ENCODE measurements at places on chromosomes 4 and X.
A peak's percentile ranks its signal among the peaks of the same experiment; 100 is the strongest.

GRCh38 chr4:86122404-86122803, 237.4 kb downstream of the MAPK10 start:
- DNase-seq = no peak

GRCh38 chr4:182644683-182645050, 272.5 kb downstream of the DCTD start:
- DNase-seq = no peak

GRCh38 chr4:122562449-122562848, 58.4 kb downstream of the IL21 start:
- DNase-seq = no peak

DNA sequence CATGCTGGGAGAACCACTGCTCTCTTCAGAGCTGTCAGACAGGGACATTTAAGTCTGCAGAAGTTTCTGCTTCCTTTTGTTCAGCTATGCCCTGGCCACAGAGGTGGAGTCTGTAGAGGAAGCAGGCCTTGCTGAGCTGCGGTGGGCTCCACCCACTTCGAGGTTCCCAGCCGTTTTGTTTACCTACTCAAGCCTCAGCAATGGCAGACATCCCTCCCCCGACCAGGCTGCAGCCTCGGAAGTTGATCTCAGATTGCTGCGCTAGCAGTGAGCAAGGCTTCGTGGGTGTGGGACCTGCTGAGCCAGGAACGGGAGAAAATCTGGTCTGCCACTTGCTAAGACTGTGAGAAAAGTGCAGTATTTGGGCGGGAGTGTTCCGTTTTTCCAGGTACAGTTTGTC, 118.9 kb downstream of the SLC10A6 start:
- DNase-seq = no peak

- DNase-seq = no peak
These were observed 23.2 kb downstream of the TMSB4X start for GRCh38 chrX:12997906-12998687.

DNA sequence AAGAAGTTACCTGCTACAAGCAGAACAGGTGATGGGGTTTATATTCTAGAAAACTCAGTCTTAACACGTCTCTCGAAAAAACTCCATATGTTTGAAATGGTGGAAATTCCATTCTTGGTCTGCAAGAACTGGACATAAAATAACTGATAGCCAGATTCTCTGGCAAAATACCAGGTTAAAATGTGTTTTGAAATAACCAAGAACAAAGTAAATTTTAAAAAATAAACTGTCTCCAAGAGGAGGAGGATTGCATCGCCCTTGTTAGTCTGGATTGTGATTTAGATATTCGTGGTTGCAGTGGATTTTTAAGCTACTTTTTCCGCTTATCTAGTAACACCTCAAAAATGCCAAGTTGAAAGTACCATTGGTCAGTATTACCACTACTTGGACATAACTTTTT, 40.8 kb downstream of the CENPU start:
- DNase-seq = no peak

DNA sequence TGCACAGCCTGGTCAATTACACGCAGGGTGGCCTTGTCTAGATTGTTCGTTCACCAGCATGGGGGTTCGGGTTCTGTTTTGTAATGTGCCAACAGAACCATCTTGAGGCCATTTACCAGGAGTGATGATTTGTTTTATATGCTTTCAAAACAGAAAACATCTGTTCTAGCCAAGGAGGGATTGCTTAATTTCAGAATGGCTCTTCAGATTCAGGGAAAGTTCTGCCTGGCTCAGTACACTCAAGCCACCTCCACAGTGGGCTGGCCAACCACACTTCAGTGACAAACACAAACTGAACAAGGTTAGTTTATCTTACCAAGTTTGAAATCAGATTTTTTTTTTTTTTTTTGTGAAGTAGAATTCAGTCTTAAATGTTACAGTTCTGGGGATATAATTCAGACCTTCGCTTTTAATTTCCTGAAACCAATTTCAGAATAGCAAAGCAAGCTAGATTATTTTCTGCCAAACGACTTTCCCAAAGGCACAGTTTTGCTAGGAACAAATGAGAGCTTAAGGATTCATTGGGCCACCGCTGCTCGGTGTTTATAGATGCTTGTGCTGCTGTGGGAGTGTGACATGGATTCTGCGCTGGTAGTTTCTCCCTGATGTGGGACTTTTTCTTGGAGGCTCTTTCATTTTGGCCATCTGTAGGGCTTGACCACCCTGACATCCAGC, 23.4 kb downstream of the SMS start:
- peak; percentile 10 for DNase-seq

DNA sequence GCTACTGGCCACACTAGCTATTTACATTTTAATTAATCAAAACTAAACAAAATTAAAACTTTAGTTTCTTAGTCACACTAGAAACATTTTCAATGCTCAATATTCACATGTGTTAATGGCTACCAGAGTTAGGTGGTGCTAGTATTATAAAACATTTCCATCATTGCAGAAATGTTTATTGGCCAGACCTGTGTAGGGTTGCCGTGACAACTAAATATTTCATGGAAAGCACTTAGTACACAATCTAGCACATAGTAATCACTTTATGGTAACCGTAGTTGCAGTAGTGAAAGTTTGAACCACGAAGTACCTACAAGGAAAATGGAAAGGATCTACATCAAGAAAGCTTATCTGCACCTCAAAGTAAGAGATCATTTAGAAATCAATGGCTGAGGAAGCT, 95.9 kb downstream of the HS6ST2 start:
- no peak for DNase-seq

GRCh38 chr4:103443324-103443723, 245.2 kb upstream of the CENPE start:
- no peak for DNase-seq

DNA sequence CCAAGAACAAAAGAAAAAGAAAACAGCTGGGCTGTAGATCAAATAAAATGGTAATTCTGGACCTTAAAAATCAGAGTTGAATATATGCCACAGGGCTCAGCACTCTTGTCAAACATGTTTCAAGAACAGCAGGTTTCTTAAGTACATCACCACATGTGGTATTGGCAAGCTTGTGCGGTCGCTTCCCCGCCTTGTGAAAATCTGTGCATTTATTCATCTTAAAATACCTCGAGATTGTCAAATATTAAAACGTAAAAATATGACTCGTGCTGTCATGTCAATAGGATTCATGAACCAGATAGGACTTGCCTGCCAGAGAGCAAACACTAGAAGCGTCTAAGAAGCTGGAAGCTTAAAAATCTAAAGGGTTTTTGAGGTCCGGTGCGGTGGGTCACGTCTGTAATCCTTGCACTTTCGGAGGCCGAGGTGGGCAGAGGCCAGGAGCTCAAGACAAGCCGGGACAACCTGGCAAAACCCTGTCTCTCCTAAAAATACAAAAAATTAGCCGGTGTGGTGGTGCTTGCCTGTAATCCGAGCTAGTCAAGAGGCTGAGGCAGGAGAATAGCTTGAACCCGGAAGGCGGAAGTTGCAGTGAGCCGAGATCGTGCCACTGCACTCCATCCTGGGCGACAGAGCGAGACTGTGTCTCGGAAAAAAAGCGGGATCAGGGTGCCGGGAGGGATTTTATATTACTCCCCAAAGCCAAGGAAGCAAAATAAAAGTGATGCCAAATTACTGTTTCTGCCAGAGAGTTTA, 40.2 kb upstream of the TMEM154 start:
- DNase-seq = no peak

DNA sequence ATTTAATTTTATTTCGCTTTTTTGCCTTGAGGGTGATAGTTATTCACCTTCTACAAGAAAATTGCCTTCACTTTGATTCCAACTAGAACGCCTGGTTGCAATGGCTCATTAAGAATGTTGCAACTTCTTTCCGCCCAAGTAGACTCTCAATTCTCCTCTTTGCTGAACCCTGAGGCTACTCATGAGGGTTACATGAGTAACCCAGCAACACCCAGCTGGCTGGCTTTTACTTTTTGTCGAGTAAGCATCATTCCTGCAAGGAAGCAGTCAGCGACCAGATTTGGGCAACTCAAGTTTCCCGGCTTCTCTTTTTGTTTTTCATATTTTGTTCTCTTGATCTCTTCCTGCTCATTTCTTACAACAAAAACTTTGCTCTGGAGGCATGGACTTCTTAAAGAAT, 495.4 kb downstream of the PACRGL start:
- DNase-seq = no peak

- no peak for DNase-seq
These were observed 45.0 kb downstream of the RTL9 start for GRCh38 chrX:110403441-110404238.

DNA sequence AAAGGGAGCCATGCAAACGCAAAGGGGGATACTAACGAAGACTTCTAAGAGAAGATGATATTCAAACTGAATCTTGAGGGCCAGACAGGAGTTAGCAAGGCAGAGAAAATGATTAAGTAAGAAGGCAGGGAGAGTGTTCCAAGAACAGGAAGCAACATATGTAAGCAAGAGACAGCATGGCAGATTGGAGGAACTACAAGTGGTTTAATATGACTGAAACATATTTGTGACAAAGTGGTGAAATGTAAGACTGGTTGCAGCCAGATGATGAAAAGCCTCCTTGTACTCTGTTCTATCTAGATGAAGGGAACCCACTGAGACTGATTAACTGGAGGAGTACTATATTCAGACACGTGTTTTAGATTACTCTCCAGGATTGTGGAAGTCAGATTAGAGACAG, 116.6 kb upstream of the DIAPH2 start:
- DNase-seq = peak; percentile 1

- no peak for DNase-seq
These were observed 3.1 kb downstream of the JADE1 start for GRCh38 chr4:128812442-128813235.

DNA sequence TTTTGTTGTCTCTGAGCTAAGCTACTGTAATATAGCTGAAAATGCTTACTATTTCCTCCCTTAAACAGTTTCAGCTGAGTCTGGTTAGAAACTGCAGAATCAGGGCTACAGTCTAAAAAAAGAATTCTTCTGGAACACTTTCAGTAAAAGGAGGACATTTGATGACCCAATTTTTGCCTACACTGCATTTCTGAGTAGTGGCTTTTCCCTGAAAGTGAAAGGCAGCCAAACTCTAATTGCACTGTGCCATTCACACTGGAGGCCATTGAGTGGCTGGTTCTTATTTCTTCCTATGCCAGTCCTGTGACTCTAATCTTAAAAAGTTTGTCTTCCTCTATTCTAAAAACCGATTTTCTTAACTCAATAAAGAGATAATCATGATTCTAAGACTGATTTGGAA, 526.0 kb downstream of the CFAP47 start:
- no peak for DNase-seq

- DNase-seq = no peak
These were observed 206.5 kb upstream of the STK26 start for GRCh38 chrX:131816551-131817136.

DNA sequence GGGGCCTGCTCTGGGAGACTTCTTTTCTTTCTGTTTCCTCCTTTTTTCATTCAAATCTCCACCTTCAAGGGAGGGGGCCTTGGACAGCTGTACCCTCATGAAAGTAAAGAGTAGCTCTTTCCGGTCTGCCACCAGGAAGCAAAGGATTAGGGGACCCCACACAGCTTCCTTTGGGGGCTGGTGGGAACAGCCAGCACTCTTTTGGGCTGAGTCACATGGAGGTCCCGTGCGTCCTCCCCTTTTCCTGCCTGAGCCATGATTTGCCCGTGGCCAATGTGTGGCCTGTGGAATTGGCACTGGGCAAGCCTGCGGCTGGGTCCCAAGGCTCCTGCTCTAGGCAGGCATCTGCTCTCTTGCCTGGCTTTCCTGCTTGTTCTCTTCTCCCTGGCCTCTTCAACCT, 65.5 kb downstream of the FHDC1 start:
- no peak for DNase-seq

DNA sequence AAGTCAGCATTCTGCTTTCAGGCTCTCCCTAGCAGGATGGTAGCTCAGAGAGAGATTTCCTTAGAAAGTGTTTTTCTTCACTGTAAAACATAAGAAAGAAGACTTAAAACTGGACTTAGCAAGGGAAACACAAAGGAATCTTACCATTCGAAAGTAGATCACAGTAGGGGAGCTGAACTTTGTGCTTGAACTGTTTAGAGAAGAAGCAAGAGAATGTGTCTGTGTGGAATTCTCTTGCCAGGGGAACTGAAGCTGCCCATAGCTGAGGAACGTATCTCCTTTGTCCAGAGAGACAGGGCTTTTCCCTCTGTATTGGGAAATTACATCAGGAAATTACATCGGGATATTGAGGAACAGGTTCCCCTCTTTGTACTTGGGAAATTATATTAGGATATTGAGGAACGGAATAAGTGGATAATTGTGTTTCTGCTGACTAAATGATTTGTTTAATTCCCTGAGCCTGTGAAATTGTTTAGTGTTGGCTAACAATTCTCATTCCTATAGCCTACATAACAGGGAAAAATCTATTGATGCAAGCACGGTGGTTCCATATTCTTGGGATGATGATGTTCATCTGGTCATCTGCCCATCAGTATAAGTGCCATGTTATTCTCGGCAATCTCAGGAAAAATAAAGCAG, 21.2 kb downstream of the SRD5A3 start:
- DNase-seq = no peak

DNA sequence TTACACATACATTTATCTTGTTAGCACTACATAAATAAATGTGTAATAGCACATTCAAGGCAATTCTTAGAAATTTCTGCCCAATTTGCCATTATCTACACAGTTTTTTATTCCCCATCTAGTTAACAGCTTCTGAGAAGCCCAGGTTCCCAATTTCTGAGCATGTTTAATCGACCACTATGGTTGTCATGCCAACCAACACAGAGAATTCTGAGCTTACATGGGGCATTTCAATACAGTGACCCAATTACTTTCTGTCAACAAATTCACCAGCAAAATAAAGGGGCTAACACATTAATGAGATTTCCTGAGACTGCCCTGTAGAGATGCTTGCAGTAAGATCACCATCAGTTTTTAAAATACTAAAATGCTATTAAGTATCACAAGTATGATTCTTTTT, 22.0 kb downstream of the GPM6A start:
- DNase-seq = no peak

DNA sequence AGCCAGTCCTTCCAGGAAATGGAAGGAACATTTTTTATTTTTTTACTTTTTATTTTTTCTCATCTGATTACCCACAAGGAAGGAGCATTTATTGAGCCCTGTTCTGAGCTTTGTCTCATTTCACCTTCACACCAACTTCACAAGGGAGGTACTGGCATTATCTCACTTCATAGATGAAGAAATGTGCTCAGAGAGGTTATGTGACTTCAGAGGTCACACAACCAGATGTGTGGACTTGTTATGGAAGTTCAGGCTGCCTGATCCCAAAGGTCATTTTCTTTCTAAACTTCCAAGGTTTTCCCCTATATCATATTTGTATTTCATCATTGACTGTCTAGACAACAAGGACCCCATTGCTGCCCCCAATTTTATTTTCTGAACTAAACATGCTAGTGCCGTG, 160.3 kb downstream of the DCLK2 start:
- no peak for DNase-seq

DNA sequence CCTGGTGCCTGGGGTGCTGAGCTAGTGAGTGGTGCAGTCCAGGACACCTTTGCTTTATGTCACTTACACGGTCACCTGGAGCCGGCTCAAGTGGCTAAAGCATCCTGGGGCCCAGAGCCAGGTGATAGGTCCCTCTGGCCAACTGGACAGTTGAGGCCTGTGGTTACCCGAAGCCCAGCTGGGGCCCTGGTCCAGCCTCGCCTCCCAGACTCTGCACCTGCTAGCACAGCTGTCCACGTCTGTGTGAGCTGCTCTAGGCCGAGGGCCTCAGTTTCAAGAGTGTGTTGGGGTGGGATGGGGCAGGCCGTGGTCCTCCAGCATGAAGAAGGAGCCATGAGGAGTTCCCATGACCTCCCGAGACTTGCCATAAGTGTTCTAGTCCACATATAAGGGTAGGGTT, 7.7 kb upstream of the ADD1 start:
- no peak for DNase-seq

- no peak for DNase-seq
These were observed 22.0 kb upstream of the VEGFC start for GRCh38 chr4:176814770-176815169.
